COR-L47 (cell line): ENCODE measurements at places on chromosomes 2 and 18.

DNA sequence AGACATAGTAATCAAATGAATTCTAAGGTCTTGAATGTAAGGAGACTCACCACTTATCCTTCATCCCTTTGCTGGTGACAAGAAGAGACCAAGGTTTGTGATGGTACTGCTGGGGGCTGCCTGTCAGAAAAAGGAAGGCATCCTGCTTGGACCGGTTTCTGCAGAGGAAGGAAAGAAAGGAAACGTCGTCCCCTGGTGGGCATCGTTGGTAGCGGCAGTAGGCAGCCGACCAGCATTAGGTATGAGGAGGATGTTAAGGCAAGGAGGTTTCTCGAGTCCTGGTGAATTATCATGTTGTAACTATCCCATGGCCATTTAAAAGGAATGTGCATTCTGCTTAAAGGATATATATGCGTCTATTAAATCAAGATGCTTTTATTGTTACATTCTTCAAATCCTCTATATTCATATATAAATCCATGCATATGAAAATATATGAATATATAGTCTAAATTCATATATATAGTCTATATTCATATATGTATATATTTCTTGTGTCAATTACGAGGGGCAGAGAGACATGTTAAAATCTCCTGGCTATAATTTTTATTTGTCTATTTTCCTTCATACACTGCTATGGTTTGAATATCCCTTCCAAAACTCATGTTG is 94.4 kb upstream of the TGFA start:
- peak; percentile 42 for DNase-seq

- DNase-seq = no peak
These were observed 266.0 kb upstream of the FSIP2 start for GRCh38 chr2:185472574-185472973.

- DNase-seq = no peak
These were observed 2.2 kb downstream of the HOXD10 start for GRCh38 chr2:176118601-176119339.

GRCh38 chr2:239328351-239329191 is 72.2 kb downstream of the HDAC4 start:
- no peak for DNase-seq

- DNase-seq = no peak
These were observed 11.9 kb downstream of the ATG4B start for GRCh38 chr2:241649404-241649803.

- DNase-seq = peak; percentile 28
These were observed 10.8 kb upstream of the ERMN start for GRCh38 chr2:157336137-157337010.

DNA sequence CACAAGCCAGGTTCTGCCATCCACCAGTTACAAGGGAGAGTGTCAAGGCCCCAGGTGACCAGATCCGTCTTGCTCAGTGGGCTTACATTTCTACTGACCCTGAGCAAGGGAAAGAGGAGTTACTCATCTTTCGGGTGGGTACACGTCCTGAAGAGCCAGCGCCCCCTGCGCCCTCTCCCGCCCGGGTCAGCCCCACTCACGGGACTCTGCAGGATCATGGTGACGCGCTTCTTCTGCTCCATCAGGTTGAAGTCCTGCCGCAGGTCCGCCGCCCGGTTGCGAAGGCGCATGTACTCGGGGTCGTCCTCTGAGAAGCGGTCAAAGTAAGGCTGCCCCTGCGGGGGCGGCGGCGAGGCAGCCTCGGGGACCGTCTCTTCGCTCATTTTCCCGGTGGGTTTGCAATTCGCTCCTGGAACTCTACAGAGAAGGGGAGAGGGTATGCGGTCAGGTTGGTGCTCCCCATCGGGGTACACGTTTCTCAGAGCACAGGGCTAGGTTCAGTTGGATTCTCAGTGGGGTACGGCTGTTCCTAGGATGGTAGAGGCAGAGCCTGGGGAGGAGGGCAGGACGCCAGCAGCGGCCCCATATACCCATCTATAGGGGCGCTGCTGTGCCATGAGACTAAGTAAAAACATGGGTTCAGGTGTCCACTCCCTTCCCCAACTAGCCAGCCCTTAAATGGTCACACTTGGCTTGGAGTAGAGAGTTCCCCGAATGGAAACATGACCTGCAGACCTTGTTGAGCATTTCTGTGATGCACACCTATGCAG is 61.8 kb downstream of the ADD2 start:
- DNase-seq = no peak

DNA sequence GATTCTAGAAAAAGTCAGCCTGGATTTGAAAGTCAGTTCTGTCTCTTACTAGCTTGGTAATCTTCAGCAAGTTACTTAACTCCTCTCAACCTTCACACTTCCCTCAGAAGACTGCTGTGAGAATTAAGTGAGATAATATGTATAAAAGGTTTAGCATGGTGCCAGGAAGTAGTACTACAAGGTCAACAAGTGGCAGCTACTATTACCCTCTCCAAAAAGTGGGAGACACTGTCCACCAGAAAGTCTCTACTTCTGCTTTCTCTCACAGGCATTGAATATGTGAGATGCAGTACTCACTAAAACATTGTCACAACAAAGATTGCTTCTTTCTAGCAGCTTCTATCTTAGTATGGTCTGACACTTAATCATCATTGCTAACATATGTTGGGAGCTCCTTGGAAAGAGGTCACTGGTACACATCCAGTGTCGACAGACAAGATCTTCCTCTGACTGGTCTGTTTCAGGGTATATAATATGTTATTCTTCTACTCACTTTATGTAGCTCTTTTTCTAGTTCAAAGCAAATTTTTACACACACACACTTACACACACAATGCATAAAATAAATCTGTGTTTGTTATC is 47.9 kb downstream of the DOCK10 start:
- DNase-seq = no peak

DNA sequence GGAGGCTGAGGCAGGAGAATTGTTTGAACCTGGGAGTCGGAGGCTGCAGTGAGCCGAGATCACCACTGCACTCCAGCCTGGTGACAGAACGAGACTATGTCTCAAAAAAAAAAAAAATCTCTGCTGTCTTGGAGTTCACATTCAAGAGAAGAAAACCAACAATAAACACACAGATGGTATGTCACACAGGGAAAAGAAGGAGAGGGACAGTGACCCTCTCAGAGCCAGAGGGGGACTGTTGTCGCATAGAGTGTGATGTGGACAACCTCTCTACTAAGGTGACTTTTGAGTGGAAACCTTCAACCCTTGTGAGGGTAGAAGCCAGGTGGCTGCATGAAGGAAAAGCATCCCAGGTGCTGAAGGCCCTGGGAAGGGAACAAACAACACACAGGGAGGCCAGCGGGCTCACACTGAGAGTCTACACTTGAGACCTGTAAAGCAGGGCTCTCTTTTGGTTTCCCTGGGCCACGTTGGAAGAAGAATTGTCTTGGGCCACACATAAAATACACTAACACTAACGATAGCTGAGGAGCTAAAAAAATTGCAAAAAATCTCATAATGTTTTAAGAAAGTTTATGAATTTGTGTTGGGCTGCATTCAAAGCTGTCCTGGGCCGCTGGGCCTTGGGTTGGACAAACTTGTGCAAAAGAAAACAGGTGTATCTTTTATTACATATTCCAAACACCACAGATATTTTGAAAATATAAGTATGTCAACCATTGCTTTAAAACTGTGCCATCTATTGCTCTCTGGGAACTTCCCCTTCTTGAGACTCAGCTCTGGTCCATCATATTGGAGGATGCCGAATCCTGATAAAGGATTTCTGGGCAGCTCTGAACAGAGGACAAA is 136.0 kb downstream of the DDX1 start:
- DNase-seq = no peak

DNA sequence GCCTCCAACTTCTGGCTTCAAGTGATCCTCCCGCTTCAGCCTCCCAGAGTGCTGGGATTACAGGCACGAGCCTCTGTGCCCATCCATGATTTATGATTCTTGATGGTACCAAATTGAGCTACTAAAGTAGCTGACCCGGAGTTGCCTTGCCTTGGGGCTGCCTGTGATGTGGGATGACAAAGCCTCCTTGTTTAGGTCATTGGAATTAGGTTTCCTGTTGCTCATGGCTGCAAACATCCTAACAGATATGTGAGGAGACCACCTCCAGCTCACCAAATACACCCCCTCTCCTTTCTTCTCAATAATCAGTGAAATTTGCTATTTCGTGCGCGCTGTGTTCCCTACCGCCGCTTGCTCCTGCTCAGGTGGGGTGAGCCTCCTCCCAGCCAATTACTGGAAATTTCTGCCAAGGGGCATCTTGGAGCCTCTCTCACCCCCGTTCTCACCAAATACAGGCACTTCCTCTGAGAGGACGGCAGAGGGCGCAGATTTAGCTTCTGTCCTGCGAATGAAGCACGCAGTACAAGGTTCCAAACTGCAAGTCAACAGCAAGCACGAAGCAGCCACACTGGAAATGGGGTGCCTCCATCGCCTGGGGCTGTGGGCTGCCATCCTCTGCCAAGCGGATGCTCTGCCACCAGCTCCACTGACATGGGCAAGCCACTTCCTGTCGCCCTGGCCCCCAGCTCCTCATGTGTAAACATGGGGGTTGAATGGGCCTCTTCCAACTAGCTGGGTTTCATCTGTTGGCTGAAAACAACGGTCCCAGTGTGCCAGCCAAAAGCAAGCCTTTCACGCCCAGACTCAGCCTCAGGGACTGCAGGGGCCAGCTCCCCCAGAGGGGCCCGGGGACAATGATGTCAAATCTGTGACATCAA is 71.7 kb downstream of the NCAPH start:
- peak; percentile 74 for DNase-seq

DNA sequence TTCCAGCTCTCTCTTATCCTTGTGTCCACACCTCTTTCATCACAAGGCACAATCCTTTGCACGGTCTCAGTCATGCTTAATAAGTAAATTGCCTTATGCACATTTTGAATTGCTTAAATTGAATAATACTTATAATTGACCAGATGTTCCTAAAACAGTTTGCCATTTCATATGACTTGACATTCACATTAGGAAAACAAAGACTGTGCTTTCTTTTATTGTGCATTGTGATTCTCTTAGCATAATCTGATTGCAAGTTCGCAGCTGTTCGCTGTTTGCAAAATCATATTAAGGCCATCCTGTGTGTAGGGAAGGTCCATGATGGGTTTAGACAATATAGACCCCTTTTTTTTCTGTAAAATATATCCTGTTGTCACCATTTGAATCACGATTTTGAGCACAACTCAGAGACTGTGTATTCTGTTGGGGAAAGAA is 75.6 kb downstream of the RNF144A start:
- no peak for DNase-seq

- no peak for DNase-seq
These were observed 44.4 kb downstream of the ST8SIA5 start for GRCh38 chr18:46712406-46712805.

DNA sequence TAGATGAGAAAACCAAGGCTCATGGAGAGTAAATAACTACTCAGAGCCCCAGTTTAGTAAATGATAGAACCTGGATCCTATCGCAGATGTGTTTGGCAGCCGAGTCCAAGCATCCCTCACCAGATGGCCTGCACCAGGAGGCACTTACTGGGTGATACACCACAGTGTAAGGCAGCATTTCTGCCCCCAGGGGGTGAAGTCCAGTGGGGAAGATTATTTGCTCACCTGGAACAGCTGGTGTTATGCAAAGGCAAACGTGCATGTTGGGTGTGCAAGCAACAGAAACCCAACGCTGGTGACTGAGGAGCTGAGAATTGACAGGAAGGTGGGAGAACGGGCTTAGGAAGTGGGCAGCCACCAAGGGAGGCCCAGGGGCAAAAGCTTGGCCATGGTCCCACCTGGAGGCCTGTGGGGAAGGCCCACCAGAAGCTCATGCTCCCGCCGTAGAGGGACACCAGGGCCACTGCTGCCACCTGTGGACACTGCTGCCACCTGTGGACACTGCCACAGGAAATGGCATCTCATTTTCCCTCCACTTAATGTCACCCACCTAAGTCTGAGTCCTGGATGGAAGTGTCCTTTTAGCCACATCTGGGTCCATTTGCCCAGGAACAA is 100.6 kb downstream of the TFCP2L1 start:
- peak; percentile 71 for DNase-seq

GRCh38 chr2:143138292-143138691 is 9.1 kb downstream of the ARHGAP15 start:
- no peak for DNase-seq
